ENCODE measurements at places on chromosomes 6 and 20. TPM values are rescaled to one million over a fixed set of nuclear protein-coding genes. Genes with fewer than 3 reads are reported as not detected.

COMMD7 gene
- 24.8 TPM for total RNA-seq

FOXS1 gene
- 6.3 TPM for total RNA-seq

GRCh38 chr6:151609146-151609902, 115.5 kb downstream of the CCDC170 start:
- no peak for DNase-seq

DNA sequence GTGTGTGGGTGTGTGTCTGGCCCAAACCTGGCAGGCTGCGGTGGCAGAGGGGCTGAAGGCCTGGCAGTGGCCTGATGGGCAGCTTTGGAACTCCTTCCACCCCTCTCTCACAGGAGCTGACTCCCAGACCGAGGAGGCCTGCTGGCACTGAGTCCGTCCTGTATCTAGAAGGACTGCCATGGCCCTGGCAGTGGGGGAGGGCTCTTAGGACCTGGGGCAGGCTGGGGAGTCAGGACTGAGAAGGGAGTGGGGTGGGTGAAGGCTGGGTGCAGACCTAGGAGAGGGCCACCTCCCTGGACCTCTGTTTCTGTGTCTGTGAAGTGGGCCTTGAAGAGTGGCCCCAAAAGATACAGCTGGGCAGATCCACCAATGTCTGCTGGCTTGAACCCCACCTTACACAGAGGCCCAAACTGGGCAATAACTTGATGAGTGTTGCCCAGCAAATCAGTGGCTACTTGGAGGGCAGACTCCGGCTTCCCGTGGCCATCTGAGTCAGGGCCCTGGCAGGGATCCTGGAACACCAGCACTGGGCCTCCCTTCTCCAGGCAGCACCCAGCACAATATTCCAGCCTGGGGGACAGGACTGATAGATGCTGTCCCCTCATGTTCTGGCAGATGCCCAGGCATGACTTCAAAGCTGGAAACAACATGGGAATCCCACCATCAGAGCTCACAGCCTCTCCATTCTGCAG, 46.7 kb upstream of the BLCAP start:
- DNase-seq: no peak

- DNase-seq: no peak
Observed at GRCh38 chr6:170096191-170096802, 194.6 kb downstream of the DLL1 start.
